ENCODE measurements at places on chromosomes 4 and X.
A peak's percentile ranks its signal among the peaks of the same experiment; 100 is the strongest.

DNA sequence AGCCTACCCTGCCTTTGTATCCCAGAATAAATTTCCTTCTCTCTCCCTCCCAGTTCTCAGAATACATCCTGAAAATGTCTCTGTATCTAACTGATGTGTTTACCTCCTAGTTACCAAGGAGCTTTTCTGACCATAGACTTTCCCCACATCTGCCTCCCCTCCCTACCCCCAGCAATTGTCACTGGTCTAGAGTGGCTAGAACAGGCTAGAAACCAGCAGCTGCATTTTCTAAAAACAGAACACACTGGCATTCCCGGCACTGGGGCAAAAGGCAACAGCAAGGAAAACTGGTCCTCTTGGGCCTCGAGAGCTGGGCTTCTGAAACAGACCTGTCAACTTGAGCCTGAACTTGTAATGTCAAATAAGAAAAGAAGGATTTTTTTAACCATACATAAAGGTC, 16.4 kb downstream of the TASL start:
- no peak for DNase-seq

DNA sequence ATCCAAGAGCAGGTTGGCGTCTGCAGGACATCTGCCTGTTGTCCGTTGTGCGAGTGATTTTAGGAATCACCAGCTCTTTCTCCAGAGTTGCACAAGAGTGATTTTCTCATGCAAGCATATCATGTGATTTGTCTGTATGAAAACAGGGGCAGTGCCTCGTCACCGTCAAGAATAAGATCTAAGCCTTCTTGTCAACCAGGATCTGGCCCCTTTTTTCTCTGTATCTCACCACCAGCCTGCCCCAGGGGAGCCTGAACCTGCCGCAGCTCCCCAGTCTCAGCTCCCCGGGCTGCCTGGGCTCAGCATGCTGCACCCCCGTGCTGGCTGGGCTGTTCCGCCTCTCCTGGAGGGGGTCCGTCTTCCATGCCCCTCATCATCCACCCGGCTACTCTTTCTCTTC, 90.5 kb downstream of the STOX2 start:
- DNase-seq, result no peak

GRCh38 chr4:183014361-183015084, 84.5 kb upstream of the WWC2 start:
- no peak for DNase-seq

- no peak for DNase-seq
Observed at GRCh38 chrX:18348047-18348446, 6.4 kb downstream of the SCML2 start.

DNA sequence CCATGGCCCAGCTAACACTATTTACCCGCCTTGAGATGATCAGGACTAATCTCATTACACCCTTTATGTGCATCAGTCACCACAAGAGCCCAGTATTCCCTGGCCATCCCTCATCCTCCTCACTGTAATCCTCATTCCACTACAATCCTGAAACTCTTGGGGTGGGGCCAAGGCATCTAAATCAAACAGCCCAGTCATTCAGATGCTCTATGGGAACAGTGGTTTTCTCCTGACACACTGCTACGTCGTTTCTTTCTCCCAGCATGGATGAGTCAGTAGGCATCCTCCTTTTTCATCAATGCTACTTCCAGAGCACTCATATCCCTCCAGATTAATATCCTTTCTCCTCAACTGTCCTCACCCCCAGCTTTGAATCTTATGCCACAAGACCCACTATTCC, 5.6 kb downstream of the SDAD1 start:
- no peak for DNase-seq

DNA sequence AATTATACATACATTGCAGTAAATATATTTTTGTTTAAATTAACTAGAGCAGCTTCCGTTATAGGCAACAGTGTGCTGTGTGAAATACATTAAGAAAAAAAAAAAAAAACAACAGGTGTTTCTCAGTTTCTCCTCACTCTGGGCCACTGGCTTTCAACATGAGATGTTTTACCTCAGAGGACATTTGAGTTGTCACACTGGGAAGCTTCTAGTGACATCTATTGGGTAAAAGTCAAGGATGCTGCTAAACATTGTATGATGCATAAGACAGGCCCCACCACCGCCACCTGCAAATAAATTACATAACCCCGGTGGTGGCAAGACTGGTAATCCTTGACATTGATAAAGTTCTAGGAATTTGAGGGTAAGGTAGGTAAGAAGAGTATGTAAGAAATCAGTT, 1512.2 kb downstream of the C4orf33 start:
- DNase-seq, result no peak

GRCh38 chr4:171002246-171002645, 811.0 kb upstream of the GALNTL6 start:
- DNase-seq, result no peak

DNA sequence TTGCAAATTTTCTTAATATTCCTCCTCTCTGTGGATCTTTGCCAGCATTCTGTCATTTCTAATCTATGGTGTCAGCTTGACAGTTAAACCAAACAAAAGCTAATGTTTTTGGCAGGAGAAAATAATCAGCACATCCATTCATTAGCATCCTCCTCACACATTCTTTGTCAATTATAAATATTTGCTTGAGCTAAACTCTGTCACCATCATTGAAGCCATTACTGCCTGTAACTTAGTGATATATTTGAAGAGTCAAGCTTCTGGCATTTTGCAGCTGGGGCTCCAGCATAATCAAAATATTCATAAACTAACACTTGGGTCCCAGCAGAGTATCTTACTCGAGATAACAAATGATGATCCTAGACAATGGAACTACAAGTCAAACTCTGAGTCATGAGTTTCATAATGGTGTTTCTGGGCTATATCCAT, 126.1 kb downstream of the EIF4E start:
- no peak for DNase-seq

GRCh38 chr4:169270810-169271691, at the start of gene SH3RF1:
SH3RF1 (minus strand) TSS chr4:169270956; CDS start chr4:169269212, 1,744 bp downstream.
- DNase-seq, result no peak

GRCh38 chrX:150967786-150968185, 15.3 kb upstream of the HMGB3 start:
- DNase-seq, result no peak

DNA sequence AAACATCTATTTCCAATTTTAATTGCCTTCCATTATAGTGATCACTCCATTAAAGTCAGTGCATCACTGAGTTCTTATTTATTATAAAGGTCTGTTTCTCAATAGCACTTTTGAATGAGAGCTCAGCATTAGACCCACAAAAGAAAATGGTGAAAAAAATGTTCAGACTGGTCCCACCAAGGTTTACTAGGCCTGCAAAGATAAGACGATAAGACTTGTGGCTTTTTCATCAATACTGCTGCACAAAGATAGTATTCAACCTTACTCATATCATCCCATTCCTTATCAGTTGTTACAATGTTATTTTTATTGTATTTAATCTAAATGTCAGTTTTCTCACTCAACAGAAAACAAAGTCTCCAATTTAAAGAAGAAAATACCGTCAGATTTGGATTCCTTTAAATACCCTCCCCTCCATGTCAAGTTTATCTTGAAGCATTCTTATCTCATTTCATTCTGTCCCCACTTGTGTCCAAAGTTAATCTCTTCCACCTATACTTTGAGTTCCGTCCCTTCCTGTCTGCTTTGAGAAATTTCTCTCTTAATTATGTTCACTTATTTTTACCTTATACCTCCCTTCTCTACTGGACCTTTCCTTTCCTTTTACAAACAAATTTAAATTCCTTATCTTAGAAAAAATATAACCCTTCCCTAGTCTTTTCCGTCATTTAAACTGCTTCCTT, 140.0 kb downstream of the GASK1B start:
- DNase-seq, result no peak

- DNase-seq, result peak; percentile 36
Observed at GRCh38 chr4:141133146-141133998, at the start of gene RNF150. RNF150 (minus strand) TSS chr4:141133469.

GRCh38 chr4:54391104-54391503, 162.0 kb downstream of the PDGFRA start:
- no peak for DNase-seq

- no peak for DNase-seq
Observed at GRCh38 chr4:38757945-38758600, 24.7 kb downstream of the TLR10 start.

DNA sequence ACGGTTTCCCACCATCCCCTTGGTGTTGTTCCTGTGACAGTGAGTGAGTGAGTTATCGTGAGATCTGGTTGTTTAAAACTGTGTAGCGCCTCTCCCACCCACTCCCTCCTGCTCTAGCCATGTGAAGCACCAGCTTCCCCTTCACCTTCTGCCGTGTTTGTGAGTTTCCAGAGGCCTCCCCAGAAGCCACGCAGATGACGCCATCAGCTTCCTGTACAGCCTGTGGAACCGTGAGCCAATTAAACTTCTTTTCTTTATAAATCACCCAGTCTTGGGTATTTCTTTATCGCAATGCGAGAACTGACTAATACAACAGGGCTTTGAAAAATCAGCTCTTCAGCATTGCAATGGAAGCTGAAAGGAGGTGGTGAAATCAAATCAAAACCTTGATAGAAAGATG, 50.0 kb downstream of the FGFBP1 start:
- no peak for DNase-seq

- DNase-seq, result no peak
Observed at GRCh38 chr4:92339676-92340075, 35.9 kb downstream of the GRID2 start.

DNA sequence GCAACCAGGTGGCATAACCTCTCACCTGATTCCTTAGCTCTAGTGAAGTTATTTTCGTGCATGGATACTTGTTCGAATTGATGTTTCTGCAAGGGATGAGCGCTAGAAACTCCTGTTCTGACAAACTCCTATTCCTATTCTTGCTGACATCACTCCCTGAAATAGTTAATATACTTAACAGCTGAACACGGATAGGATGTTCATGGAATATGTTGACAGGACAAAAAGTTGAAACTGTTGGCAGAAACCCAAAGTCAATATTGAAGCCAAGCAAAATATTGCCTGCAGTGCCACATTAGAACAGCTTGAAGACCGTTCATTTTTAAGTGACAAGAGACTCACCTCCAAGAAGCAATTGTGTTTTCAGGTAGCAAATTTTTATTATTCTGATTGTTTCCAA, at the start of gene KLKB1:
TSS of gene KLKB1 (plus strand) at position 287 of the 400 bp plus-strand sequence. CDS start 689 bp downstream, outside the sequence.
- no peak for DNase-seq

DNA sequence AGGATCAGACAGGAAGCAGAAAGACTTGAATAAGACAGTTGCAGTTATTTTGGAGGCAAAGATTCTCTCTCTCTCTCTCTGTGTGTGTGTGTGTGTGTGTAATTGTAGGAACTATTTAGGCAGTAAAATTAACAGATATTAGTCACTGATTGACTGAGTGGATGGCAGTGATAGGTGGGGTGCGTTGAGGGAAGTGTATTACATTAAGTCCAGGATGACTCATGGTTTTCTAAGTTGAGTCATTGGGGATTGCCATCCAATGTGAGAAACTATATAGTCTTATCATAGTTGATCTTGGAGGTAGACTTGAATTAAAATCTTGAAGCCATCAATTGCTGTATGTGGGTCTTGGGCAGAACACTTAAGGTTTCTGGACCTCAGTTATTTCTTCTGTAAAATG, 75.4 kb downstream of the AR start:
- no peak for DNase-seq

DNA sequence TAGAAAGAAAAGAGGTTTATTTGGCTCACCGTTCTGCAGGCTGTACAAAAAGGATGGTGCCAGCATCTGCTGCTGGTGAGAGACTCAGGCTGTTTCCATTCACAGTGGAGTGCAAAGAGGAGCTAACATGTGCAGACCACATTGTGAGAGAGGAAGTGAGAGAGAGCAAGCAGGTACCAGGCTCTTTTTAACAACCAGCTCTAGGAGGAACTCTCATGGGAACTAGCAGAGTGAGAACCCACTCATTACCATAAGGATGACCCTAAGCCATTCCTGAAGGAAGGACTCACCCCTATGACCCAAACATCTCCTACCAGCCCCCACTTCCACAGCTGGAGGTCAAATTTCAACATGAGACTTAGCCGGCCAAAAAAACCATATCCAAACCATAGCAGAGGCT, 158.6 kb upstream of the ADGRL3 start:
- DNase-seq, result no peak

- DNase-seq, result no peak
Observed at GRCh38 chrX:140501940-140502468, 2.9 kb downstream of the SOX3 start.

- DNase-seq, result no peak
Observed at GRCh38 chr4:74083546-74083945, 15.4 kb downstream of the CXCL2 start.

DNA sequence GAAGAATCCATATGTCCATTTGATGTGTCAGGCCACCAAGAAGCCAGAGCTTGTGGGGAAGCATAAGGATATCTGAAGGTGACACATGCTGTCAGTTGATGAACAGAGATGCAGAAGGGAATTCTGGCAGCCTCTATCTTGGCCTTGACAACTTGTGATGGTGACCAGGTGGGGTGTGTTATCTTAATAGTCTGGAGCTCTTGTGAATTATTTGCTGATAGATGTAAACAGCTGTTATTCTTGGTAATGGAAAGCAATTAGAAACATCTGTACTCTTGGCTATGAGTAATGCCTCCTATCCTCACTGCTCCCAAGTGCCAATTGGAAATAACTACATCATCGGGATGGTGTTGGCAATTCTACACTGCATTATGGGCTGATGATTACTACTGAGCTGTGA, 51.9 kb downstream of the NAA11 start:
- DNase-seq, result no peak

DNA sequence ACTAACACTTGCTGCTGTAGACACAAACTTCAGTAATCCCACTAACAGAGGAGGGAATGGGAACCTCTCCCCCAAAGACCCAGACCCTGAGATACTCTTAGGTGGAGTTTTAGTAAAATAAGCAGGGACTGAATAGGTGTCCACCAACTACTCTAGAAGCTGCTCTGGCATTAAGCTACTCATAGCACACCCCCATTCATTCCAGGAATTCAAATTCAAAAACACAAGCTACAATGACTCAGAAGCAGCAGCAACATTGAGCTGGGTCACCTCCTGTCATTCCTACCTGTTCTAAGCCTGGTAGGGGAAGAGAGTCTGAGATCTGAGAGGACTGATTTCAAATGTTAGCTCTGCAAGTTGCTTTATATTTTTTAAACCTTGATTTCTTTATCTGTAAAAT, 135.4 kb upstream of the FRMPD4 start:
- DNase-seq, result no peak

DNA sequence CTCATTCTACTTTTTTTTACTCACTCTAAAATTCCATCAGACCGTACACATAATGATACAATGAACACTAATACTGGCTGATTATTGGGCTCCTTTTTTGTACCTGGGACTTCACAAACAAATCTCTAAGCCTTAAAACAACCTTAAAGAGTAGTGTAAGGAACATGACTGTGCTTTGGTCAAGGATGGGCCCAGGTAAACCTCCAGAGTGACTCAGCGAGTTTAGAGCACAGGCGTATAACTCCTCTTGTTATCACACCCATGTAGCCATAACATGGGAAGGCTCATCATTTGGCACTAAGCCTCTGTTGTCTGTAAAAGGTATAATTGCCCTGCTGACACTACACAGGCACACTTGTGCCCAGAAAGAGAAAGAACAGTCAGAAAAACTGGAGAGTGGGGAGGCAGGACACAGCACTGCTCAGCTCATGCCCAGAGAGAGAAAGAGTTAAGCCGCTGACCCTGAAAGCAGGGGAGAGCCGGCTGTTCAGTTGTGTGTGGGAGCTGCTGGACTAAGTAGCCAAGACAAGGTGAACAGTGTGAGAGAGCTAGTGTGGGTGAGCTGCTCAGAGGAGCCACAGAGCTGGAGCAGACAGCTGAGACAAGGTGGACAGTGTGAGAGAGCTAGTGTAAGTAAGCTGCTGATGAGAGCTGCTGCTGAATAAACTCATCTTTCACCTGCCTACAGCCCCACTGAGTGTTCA, 319.6 kb upstream of the BMP3 start:
- no peak for DNase-seq
